ENCODE measurements at places on chromosomes 4 and X. TPM values are rescaled to one million over a fixed set of nuclear protein-coding genes. Genes with fewer than 3 reads are reported as not detected.
A peak's percentile ranks its signal among the peaks of the same experiment; 100 is the strongest.

GRCh38 chr4:119728692-119729593, 100.3 kb upstream of the PDE5A start:
- DNase-seq = peak; percentile 78

DNA sequence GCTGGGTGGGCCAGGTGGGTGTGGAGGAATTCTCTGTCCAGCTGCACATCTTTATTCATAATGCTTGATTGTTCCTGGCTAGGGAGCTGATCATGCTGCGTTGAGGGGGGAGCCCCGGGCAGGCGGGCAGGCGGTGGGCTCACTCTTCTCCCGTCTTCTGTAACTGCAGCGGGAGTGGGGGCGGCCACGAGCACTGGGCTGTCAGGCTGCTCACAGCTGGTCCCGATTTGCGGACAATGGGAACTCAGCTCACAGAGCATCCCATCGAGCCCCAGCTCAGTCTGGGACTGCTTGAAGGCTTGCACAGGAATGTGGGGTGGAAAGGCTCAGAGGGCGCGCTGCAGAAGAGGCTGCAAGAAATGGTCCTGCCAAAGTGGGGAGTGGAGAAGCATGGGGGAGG, 63.8 kb downstream of the EFNB1 start:
- no peak for DNase-seq

DNA sequence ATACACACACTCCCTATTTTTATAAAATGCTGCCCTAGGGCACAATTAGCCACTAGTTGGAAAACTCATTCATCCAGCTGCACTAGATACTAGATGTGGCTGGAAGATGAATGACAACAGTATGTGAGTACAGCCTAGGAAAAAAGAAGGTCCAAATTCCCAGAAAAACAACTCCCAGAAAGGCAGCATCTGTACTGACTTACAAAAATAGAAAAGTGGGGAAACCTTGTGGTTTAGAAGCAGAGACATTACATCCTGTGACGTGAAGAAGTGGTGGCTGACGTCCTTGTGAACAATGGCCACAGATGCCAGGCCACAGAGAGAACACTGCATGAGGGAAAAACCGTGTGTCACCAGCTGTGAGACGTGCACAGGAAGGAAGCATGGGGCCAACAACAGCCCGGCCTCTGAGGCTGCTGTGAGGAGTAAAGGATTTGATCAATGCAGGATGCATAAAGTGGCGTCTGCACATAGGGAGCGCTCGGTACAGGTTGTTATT, 81.2 kb downstream of the SPRY1 start:
- peak; percentile 73 for DNase-seq

DNA sequence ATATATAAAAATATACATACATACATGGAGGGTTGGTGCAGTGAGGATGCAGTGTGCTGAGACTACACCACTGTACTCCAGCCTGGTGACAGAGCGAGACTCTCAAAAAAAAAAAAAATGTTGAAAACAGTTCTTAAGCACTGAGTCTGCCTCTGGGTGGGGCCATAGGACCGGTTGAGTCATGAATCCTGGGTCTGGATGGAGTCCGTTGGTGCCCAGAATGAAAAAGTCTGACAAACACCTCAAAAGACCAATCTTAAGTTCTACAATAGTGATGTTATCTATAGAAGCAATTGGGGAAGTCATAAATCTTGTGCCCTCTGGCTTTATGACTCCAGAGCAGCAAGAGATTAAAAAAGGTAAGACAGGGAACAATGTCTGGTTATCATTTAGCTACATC, 70.4 kb downstream of the FGFBP1 start:
- DNase-seq = no peak

DNA sequence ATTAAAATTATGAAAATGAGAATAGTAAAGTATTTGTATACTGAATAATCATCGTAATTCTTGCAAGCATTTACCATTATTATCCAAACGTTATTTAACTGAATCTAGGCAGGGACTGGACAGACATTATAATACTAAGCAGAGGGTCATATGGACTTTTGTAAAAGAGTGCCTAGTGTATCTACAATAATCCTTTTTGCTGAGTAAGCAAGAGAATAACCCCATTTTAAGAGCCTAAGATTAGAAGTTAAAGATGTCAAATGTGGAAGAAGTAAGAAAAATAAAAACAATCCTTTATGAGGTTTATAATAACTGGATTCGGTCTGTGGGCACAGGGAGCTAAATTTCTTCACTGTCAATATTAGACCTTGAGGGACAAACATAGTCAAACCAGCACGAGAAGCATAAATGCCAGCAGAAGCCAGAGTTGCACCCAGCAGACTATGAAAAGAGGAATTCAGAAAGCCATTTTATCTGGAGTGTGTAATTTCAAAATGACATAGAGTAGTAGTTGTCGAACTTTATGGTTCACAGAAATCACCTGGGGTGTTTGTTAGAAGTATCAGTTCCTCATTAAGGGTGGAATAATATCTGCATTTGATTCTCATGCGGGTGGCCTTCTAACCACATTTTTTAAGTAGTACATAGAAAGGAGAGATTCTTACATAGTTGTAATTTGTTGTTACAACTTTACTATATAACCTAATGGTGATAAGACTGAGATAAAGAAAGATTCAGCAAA, 39.7 kb upstream of the DCLK2 start:
- DNase-seq = no peak

GRCh38 chr4:112061207-112061817, 83.9 kb upstream of the FAM241A start:
- no peak for DNase-seq

DNA sequence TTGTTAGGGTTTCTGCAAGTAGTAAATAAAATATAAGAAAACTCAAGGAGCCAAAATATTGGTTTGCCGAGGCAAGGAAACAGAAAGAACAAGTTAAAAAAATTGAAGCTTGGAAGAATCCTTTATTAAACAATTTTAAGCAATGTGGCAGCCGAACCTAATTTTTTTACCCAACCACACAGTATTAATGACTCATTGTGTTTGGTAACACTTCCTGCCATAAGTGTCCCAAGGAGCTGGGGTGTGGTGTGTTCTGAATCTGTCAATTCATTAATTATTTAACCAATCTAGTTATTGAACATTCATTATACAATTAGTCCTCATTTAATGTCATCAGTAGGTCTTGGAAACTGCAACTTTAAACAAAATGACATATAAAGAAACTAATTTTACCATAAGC, 19.3 kb upstream of the CPE start:
- peak; percentile 48 for DNase-seq

The BMX gene
- not detected for total RNA-seq

DNA sequence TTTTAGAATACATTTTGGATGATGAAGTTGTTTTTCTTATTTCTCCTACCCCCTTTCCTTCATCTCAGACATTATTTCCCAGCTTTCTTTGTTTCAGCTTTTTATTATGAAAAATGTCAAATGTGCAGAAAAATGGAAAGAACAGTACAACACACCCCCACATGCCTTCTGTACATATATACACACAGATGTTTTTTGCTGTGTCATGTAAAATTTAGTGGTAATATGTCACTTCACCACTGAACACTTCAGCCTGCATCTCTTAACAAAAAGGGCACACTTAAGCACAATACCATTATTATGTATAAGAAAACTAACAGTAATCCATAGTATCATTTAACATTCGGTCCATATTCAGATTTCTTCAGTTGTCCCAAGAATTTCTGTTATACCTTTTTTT, 37.8 kb downstream of the OCRL start:
- no peak for DNase-seq

- no peak for DNase-seq
Measured at GRCh38 chr4:35970366-35970960, 273.9 kb downstream of the ARAP2 start.

The NLRP2B gene
- under 0.01 TPM for total RNA-seq

GRCh38 chrX:138886769-138887168, 175.3 kb upstream of the FGF13 start:
- peak; percentile 49 for DNase-seq

DNA sequence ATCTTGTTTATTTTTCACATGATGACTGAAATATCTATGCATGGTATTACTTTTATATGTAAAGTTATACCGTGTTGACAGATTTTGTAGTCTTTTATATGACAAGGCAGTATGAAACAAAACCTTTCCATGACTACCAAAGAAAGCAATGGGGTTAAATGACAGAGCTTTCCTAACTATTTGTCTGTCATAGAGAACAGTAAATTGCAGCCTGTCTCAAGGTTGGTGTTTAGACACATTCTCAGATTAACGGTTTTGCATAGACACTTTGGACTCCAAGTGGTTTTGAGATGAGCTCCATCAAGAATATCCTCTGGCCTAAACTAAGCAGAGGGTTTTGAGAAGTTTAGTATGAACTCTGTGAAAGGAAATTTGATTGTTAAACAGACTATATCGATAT, 180.7 kb upstream of the TENM3 start:
- peak; percentile 18 for DNase-seq

GRCh38 chr4:44237643-44238042, 211.0 kb downstream of the KCTD8 start:
- DNase-seq = no peak

The ADGRG2 gene
- under 0.01 TPM for total RNA-seq

DNA sequence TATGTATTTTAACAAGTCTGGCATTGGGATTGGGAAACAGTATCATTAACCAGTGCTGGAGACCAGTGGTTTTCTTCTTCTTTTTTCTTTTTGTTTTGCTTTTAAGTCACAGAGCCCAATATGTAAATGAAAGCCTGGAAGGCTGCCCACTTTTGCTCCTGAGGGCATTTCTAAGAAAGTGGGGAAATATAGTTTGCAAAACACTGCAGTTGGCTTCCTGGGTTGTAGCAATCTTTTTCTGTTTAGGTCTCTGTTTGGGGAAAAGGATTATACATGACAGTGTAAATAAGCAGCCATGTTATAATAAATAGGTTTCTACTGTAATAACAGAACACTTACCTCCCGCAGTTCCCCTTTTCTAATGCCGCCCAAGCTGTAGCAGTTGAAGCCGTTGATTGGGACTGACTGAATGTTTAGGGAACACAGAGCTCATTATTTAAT, 105.5 kb downstream of the TMEM164 start:
- peak; percentile 70 for DNase-seq

The GNL3L gene
- total RNA-seq = 18.7 TPM

The NDNF gene
- 10.0 TPM for total RNA-seq

DNA sequence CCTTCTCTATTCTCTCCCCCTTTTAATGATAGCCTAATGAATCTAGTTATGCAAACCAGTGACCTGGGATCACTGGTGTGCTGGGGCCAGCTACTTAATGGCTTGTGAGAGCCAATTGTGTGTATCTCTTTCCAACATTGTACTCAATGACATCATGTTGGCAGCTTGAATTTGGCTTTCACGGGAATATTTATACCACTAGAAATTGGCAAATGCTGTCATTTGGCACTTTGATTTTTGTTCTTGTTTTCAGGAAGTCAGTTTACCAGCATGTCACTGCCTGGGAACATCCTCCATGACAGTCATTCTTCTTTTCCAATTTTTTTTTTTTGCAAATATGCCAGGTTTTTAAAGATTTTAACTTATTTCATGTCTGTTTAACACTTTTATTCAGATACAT, 1685.3 kb downstream of the STIM2 start:
- DNase-seq = no peak

- DNase-seq = no peak
Measured at GRCh38 chr4:44256414-44256813, 192.2 kb downstream of the KCTD8 start.

DNA sequence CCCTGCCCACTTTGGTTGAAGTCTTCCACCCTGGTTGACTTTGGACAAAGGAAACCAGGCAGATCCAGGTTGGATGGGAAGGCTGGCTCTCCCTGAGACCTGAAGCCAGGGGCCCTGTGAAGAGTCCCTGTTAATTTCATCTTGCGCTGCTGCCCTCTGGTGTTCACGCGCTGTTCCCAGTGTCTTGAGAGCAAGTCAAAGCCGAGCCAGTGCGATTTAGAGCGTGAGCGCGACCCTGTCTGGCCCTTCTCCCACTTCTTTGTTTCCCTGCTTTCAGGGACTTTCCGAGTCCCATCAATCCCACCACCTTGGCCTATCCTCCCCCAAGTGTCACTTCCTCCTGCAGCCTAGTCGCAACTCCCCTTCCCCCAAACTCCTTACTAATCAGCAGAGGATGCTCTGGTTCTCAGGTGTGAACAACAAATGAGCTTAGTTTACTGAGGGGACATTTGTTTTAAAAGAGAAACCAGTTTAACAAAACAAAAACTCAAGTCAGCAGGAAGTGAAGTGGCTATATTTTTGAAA, 25.8 kb upstream of the CHRNA9 start:
- DNase-seq = peak; percentile 86

GRCh38 chr4:17058536-17058915, 160.1 kb upstream of the LDB2 start:
- peak; percentile 49 for DNase-seq

The RAB9A gene
- total RNA-seq = 40.3 TPM

GRCh38 chrX:10750581-10750980, 130.2 kb upstream of the MID1 start:
- no peak for DNase-seq

- no peak for DNase-seq
Measured at GRCh38 chrX:19931146-19931545, 43.7 kb upstream of the SH3KBP1 start.

DNA sequence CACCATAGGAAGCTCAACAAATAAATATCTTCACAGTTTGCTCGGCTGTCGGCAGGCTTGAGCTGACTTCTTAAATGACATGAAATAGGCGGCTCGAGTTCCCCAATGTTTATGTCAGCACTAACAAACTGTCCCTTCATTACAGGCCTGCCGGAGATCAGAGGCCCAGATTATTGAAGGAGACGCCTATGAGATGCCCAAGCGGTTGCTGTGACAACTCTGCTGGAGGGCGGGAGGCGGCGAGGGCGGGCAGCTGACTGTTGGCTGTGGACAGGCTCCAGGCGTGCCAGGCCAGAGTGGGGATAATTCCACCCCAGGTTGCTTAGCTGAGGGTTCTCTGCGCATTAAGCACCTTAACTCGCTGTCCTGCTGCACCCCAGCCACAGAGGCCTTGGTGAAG, 39.2 kb upstream of the MSX1 start:
- no peak for DNase-seq

DNA sequence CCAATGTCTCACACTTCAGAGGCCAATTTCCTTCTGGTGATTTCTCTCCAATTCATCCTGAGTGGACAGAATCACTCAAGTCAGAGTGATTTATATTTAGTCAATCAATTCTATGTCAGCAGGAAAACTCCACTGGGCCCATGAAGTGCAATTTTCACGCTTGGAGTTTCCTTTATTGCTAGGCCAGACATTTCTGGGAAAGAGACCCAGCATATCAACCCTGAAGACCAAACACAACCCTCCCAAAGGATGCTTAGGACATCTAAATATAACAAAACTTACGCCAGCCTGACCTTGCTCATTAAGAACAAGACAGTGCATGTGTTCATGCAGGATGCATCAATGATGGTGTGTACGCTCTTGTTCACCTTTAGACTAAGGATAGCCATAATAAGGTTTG, 156.4 kb downstream of the RASL11B start:
- no peak for DNase-seq

The SLC2A9 gene
- total RNA-seq = 2.3 TPM

The KLHL34 gene
- not detected for total RNA-seq

The PDGFRA gene
- total RNA-seq = 363 TPM

DNA sequence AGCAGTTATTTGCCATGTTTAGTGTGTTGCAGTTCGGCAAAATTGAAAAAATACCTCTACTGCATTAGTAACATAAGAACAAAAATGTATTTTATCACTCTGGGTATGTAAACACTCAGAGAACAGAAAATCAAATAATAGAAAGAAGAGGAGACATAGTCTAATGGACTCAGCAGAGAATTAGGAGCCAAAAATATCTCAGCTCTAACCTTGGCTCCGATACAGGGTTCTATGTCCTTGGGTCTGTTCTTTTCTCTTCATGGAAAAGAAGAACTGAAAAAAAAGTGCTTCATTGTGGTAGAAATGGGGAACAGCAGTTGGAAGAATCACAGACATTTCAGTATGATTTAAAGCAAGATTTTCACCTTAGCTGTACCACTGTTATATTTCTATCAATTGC, 240.5 kb upstream of the CXXC4 start:
- DNase-seq = no peak

The SPANXA2 gene
- total RNA-seq = not detected

GRCh38 chr4:158067646-158068045, 105.2 kb downstream of the GASK1B start:
- DNase-seq = peak; percentile 61

Measured in fibroblast of lung (primary cell).